ENCODE measurements at places on chromosomes 4 and X.

DNA sequence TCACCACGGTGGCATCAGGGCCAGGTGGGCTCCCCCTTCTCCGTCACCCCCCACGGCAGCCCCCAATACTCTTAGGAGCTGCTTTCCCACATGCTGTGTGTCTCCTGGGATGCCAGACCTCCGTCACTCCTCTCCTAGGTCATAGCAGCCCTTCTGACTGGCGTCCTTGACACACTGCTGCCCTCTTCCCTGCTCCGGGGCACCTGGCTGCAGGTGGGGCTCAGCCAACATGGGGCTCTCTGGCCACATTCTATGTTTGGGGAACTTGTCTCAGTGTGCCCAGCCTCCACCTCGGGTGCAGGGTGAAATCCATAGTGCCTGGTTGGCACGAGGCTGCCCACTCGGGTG lies 13.8 kb downstream of the TMEM175 start:
- DNase-seq: no peak

GRCh38 chrX:54479136-54480111 lies 16.6 kb downstream of the FGD1 start:
- no peak for DNase-seq

GRCh38 chrX:124488412-124489161 lies 142.2 kb downstream of the SH2D1A start:
- no peak for DNase-seq

DNA sequence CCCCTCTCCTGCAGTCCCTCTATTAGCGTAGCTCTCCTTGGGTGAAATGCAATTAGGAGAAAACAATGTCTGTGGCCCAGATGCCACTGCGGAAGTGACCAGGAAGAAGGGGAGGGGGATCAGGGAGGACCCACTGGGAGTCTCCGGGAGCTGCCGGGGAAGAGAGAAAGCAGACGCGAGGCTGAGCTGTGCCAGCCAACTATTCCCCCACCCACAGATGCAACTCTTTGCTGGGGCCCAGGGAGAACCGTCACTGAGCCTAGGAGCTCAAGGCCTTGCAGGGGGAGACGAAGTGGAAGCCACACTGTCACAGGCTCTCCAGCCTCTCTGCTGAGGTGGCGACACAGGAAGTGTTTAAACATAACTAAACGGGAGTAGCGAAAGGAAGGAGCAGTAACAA lies 149.2 kb downstream of the BCOR start:
- no peak for DNase-seq

DNA sequence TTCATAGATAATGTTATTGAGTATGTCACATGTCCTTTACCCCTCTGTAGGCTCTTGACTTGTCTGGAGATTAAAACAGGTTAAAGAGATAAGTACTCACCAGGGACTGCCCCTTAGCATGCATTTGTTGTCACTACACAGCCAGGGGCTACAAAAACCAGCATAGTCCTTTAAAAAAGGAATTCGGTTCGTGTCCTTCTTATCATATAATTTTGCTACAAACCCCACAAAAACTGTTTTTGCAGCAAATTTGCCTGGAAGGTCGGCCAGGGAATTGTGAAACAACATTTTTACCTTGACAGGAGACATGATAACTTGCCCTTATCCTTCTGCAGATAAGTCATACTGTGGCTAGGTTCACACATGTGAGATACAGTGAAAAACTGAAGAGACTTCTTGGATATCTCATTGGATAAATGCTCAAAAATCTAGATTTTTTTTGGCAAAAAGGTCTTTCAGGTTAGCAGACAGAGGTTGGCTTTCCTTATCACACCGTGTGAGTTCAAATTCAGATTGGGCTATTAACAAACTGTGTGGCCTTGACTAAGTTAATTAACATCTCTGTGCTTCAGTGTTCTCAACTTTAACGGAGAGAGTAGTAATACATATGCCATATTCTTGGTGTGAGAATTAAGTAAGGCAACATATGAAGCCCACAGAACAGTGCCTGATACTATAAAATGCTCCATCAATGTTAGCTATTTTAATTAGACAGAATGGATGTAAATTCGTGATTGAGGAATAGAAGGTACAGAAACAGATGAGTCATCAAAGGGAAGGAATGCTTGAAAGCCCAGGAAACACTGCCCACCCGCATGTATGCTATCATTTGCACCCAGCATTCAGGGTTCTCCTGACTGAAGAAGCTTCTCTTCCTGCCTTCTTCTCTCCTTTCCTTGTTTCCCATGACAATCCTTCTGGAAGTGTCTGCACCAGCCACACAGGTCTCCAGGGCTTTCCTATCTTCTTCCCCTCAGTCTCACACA lies 30.0 kb downstream of the FAM9C start:
- no peak for DNase-seq

DNA sequence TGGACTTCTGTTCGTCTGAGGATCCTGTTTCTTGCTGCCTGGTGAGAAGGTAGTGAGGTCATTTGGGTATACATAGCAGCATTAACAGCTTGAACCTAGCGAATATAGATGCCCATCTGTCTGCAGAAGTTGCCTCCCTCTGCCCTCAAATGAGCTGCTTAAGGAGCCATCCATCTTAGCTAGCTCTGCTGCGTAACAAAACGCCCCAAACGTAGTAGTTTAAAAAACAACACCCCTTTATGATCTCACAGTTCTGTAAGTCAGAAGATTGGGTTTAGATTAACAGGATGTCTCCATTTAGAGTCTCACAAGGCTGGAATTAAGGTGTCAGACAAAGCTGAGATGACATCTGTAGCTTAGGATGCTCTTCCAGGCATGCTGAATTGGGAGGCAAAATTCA lies 185.3 kb downstream of the DHRSX start:
- DNase-seq: no peak

DNA sequence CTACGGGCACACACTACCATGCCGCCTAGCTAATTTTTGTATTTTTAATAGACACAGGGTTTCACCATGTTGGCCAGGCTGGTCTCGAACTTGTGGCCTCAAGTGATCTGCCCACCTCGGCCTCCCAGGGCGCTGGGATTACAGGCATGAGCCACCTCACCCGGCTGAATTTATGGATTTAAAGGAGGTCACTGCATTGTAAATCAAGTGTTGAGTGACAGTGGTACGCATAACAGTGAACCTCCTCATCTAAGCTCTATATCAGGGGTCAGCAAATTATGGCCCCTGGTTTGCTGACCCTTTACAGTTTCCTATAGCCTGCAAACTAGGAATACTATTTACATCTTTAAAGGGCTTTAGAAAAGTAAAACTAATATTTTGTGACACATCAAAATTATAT lies 2.6 kb upstream of the UXT start:
- no peak for DNase-seq

DNA sequence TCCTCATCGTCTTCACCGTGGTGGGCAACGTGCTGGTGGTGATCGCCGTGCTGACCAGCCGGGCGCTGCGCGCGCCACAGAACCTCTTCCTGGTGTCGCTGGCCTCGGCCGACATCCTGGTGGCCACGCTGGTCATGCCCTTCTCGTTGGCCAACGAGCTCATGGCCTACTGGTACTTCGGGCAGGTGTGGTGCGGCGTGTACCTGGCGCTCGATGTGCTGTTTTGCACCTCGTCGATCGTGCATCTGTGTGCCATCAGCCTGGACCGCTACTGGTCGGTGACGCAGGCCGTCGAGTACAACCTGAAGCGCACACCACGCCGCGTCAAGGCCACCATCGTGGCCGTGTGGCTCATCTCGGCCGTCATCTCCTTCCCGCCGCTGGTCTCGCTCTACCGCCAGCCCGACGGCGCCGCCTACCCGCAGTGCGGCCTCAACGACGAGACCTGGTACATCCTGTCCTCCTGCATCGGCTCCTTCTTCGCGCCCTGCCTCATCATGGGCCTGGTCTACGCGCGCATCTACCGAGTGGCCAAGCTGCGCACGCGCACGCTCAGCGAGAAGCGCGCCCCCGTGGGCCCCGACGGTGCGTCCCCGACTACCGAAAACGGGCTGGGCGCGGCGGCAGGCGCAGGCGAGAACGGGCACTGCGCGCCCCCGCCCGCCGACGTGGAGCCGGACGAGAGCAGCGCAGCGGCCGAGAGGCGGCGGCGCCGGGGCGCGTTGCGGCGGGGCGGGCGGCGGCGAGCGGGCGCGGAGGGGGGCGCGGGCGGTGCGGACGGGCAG lies 792 bp downstream of the ADRA2C start:
- DNase-seq: no peak

DNA sequence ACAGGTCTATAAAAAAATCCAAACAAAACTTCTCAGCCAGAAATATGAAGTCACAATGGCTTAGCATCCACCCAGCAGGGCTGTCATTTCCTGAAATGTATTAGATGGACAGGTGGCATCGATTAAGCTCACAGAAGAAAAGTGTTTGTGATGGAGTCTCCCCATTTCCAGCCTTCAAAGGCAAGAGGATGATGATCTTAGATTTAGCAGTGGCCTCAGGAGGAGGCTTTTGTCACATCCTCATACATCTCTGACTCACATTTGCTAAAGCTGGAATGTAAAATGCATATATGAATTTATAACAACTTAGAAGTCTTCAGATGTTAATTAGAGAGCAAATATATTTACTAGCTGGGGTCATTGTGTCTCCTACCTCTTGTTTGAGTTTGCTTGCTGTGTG lies 441.9 kb downstream of the SPRY1 start:
- DNase-seq: no peak

- DNase-seq: no peak
Observed at GRCh38 chr4:171785388-171785787, 27.8 kb upstream of the GALNTL6 start.

DNA sequence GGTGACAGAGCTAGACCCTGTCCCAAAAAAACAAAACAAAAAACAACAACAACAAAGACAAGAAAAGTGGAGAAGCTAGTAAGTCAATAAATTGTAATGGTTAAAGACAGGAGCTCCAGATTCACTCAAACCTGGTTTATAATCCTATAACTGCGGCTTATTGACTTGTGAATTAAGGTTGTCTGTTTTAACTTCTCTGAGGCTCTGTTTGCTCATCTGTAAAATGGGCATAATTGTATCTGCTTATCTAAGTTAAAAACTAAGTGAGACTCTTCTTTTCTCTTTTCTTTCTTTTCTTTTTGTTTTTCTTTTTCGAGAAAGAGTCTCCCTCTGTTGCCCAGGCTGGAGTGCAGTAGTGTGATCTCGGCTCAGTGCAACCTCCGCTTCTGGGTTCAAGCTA lies 84.9 kb downstream of the SOWAHB start:
- DNase-seq: no peak

- no peak for DNase-seq
Observed at GRCh38 chr4:109574443-109574850, 14.4 kb downstream of the MCUB start.

GRCh38 chr4:123922847-123923246 lies 526.3 kb downstream of the SPRY1 start:
- DNase-seq: no peak

- no peak for DNase-seq
Observed at GRCh38 chr4:86831262-86832130, 17.7 kb downstream of the SLC10A6 start.

DNA sequence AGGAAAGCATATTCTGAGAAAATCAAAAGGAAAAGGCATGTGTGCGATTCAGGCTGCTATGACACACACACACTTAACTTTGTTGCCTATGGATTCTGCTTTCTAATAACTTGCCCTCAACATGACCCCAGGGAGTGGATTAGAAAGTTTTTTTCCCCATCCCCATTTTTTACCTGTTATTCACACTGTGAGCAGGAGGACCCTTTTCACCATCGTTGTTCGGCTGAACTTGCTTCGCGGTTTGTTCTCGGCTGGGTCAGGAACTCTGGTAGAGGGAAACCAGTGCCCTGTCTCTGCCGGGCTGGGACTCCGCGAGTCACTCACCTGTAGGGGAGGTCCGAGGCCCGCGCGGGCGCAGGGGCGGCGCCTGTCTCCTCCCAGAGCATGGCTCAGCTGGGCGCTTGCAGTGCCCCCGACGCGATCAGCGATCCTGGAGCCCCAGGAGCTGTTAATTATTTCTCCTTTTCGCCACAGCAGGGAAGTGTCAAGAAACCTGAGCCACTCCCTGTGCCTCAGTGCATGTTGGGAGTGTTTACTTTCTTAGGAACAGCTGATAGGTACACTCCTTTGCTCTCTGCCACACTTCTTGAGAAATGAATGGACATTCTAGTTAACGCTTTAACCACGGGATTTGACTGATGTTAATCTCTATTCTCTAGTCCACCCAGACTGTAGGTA lies at the start of gene RASSF6:
Gene RASSF6, minus strand, starts transcription at position 322 of the 678 bp plus-strand sequence. CDS start 8,641 bp downstream, outside the sequence.
- no peak for DNase-seq

GRCh38 chr4:14084598-14084997 lies 457.1 kb upstream of the BOD1L1 start:
- no peak for DNase-seq

GRCh38 chr4:30518211-30518610 lies 202.0 kb upstream of the PCDH7 start:
- DNase-seq: no peak

- no peak for DNase-seq
Observed at GRCh38 chr4:118158763-118159375, 124.6 kb downstream of the NDST3 start.

DNA sequence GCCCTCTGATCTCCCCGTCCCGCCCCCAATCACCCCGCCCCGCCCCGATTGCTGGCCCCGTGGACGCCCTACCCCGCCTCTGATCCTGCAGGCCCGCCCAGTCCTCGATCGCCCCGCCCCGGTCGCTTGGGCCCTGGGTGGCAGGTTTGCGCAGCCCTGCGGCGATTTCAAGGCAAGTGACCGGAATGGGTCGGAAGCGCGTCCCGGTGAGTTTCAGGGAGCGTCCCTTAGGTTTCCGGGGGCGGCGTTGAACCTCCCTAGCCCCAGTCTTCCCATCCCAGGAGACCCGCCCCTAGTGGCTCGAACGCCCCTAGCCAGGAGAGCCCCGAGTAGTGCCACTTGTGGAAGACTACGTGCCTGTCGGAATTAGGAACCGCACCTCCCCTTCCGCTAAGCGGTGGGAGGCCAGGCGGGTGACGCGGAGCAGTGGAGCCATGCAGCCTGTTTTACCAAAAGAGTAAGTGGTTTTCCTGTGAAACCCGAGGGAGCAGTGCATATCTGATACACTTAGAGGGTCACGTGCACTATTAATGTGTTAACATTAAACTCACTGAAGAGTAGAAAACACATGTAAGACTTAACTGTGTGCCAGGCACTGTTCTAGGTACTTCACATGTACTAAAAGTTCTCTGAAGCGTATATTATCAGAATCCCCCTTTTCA lies 354 bp upstream of the TEC start:
- DNase-seq: peak; percentile 80
